SJCRH30 (cell line): ENCODE measurements at places on chromosomes 3 and 15. TPM values are rescaled to one million over a fixed set of nuclear protein-coding genes. Genes with fewer than 3 reads are reported as not detected.

Gene LEKR1
- 0.61 and 0.91 TPM in 2 replicates for total RNA-seq

Gene CD96
- total RNA-seq, result 0.28 and 0.33 TPM in 2 replicates

Gene GCSAM
- not detected in 2 replicates for total RNA-seq

Gene THRB
- total RNA-seq, result not detected in 2 replicates

Gene CHDH
- 0.41 and 0.42 TPM in 2 replicates for total RNA-seq

Gene SMCO1
- not detected in 2 replicates for total RNA-seq

Gene TRAIP
- total RNA-seq, result 14.5 and 15.6 TPM in 2 replicates

Gene SLC9A9
- 0.94 and 1.4 TPM in 2 replicates for total RNA-seq

Gene PLA2G4E
- total RNA-seq, result not detected in 2 replicates

Gene TSEN2
- total RNA-seq, result 16.6 and 17.2 TPM in 2 replicates

Gene ENTPD3
- total RNA-seq, result not detected in 2 replicates

Gene LMAN1L
- not detected in 2 replicates for total RNA-seq

Gene SST
- total RNA-seq, result not detected in 2 replicates

Gene WDR73
- 22.0 and 26.3 TPM in 2 replicates for total RNA-seq

Gene EBLN2
- total RNA-seq, result 2.8 and 4.4 TPM in 2 replicates

Gene COLQ
- total RNA-seq, result 0.18 and 0.24 TPM in 2 replicates

Gene WDR93
- total RNA-seq, result not detected in 2 replicates

Gene CYP19A1
- total RNA-seq, result not detected in 2 replicates

Gene CCDC54
- total RNA-seq, result not detected in 2 replicates

Gene ADCY5
- 0.63 and 0.75 TPM in 2 replicates for total RNA-seq

Gene GABRR3
- 0.03 TPM in 1 of 2 replicates, not detected in the other for total RNA-seq

Gene SAMMSON
- total RNA-seq, result 0.08 TPM in 1 of 2 replicates, not detected in the other

Gene CLPX
- 43.3 and 44.2 TPM in 2 replicates for total RNA-seq

Gene GOLGA8J
- not detected in 2 replicates for total RNA-seq

Gene DLL4
- total RNA-seq, result 0.43 and 0.48 TPM in 2 replicates

Gene TMOD2
- total RNA-seq, result 3.1 and 3.2 TPM in 2 replicates

Gene GPR87
- total RNA-seq, result not detected in 2 replicates

Gene IL17RB
- not detected in 2 replicates for total RNA-seq

Gene CIB2
- 0.59 and 2.8 TPM in 2 replicates for total RNA-seq

Gene ACAN
- not detected in 2 replicates for total RNA-seq

Gene EFHB
- 0.61 TPM in 1 of 2 replicates, not detected in the other for total RNA-seq

Gene SLC28A2
- total RNA-seq, result not detected in 2 replicates

Gene USP19
- total RNA-seq, result 39.2 and 41.2 TPM in 2 replicates

Gene C3orf52
- 13.7 and 15.5 TPM in 2 replicates for total RNA-seq

Gene CIB1
- 12.7 and 15.6 TPM in 2 replicates for total RNA-seq

Gene ULK4
- 6.3 and 6.4 TPM in 2 replicates for total RNA-seq

Gene PCLAF
- total RNA-seq, result 581 and 605 TPM in 2 replicates

Gene HCLS1
- total RNA-seq, result 0.68 and 1.9 TPM in 2 replicates

Gene PRTG
- 43.5 and 50.3 TPM in 2 replicates for total RNA-seq

Gene POMGNT2
- total RNA-seq, result 1.3 and 1.8 TPM in 2 replicates

Gene CCNB2
- 193 and 201 TPM in 2 replicates for total RNA-seq

Gene OR5K2
- 0.12 TPM in 1 of 2 replicates, not detected in the other for total RNA-seq
